ENCODE measurements at places on chromosomes 5 and 9.
A peak's percentile ranks its signal among the peaks of the same experiment; 100 is the strongest.

DNA sequence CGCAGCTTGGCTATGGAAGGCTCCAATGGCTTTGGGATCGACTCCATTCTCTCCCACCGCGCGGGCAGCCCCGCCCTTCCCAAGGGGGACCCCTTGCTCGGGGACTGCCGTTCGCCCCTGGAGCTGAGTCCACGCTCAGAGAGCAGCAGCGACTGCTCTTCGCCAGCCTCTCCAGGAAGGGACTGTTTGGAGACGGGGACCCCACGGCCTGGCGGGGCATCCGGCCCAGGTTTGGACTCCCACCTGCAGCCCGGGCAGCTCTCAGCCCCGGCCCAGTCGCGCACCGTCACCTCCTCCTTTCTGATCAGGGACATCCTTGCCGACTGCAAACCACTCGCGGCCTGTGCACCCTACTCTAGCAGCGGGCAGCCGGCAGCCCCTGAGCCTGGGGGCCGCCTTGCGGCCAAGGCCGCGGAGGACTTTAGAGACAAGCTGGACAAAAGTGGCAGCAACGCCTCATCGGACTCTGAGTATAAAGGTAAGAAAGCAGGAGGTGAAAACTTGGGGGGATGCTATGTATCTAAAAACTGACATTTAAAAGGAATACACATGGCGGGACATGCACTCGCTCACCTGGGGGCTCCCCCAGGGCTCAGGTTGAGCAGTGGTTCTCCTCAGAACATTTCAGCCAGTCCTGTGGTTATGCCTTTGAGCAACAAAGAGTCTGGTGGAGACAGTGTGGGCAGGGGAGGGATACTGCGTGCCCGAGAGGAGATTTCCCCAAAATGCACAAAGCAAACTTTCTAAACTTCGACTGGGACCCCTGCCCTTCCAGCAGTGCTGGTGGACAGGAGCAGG is 579 bp downstream of the BARHL1 start:
- no peak for DNase-seq

DNA sequence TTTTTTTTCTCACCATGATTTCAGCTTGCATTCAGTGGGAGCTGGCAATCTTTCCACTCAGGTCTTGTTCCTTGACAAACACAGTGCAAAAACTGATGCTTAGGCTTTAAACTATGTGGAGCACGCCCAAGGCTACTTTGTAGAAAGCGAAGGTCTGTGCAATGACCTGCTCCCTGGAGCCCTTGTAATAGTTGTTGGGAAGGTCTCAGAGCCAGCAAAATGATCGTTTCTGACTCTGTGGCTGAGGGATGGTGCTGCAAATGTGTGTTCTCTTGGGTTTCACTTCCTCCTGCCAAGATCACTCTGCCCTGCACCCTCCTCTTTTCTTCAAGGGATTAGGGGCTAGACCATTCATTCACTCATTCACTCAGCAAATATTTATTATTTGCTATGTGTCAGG is 249.7 kb upstream of the MAP3K1 start:
- DNase-seq = no peak

GRCh38 chr5:82813861-82814260 is 263.3 kb downstream of the TMEM167A start:
- no peak for DNase-seq

DNA sequence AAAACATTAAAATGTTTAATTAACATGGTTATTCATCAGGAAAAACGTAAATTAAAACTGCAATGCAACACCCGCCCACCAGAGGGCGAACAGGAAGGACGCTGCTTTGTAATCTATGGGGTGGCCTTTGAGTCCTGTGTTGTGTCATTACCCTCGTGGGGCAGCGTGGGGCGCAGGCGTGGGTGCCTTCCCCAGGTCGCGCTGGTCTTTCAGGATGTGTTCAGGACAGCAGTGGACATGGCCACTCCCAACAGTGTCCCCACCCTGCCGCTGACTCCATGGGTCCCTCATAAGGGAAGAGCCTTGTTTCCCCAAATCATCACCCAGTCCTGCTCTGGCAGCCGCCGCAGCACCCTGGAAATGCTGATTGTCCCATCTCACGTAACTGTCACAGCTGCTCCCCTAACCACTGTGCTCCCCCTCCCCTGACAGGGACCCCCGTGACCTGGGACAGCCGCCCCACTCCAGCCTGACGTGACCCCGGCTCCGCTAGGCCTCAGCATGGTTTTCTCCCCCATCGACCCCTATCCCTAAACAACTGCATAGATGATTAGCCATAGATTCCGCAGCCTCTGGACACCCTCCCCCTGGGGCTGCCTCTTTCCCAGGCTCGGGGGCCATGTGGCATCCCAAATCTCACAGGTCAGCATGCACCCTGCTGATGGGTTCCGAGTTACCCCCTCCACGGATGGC is 36.4 kb downstream of the GLT6D1 start:
- DNase-seq = peak; percentile 58

GRCh38 chr5:34923694-34924461 is 5.5 kb upstream of the DNAJC21 start:
- peak; percentile 36 for DNase-seq

- no peak for DNase-seq
Observed at GRCh38 chr9:591292-591691, 250.2 kb upstream of the DMRT1 start.

DNA sequence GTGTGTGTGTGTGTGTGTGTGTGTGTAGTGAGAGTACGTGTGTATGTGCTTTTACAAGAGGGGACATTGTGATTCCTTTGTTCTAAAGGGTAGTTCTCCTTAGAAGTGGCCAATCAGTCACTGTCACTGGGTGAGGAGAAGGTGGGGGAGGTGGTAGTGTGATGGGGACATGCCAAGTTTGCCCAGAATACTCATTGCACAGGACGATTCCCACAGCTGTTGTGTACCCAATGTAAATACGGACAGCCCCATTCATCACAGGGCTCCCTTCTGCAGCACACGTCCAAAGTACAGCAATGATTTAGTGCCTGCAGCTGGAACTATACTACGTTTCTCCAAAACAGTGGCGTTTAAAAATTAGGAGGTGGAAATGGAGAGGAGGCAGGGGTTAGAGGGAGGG is 287.8 kb downstream of the TLR4 start:
- no peak for DNase-seq

DNA sequence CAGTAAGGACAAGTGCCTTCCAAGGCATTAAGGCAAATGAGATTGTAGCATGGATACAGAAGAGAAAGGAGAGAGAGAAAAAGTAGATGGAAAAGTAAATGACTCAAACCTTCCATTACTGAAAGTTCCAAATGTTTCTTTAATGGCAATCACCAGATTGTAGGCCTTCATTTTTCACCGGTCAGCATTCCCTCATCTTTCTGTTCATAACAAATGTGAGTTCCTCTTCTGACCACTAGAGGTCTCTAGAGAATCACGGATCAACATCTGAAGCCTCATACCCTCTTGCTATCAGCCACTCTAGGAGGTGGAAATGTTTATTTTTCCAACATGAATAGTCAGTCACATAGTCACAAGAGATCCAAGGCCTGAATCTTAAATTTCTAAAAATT is 73.6 kb upstream of the RPS23 start:
- DNase-seq = no peak

GRCh38 chr5:176816791-176817347 is 6.5 kb downstream of the UNC5A start:
- DNase-seq = no peak

- DNase-seq = no peak
Observed at GRCh38 chr5:75678155-75678554, 39.1 kb downstream of the POC5 start.

DNA sequence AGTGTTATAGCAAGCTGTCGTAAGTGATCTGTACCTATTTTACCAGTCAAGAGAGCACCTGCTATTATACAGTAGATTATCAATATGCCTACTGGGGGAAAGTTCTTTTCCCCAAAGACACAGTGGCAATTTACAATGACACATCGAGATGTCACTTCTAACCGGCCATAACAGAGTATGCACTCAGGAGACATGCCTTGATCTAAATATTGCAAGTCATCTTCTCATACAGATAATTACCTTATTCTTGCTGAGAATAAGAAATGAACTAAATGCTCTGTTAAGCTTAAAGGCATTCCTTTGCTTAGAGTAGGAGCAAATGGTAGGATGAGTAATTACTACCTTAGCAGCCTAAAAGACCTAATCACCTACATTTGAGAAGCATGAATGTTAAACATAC is 71.6 kb downstream of the PKD2L2 start:
- DNase-seq = no peak

DNA sequence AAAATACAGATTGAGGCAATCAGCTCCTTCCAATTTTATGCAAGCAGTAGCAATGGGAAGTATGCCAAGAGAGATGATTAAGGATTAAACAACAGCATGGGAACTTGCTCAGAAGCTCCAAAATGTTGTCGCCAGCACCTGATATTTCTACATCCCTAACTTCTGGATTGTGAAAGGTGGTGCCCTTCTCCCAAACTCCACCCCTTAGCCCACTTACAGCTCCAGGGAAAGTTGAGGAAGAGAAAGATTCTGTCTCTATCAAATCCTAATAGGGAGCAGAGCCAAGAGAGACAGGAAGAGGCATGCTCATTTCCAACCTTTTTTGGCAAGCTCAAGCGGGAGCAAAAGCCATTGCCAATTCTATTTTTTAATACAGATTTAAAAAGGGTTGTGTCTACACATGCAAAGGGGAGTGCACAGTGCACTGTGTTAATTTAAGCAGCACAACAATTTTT is 92.4 kb upstream of the NR3C1 start:
- DNase-seq = no peak

- DNase-seq = no peak
Observed at GRCh38 chr5:25094219-25094618, 449.4 kb upstream of the CDH10 start.

- DNase-seq = no peak
Observed at GRCh38 chr9:107819772-107820565, 330.4 kb upstream of the KLF4 start.

- DNase-seq = no peak
Observed at GRCh38 chr9:88972401-88972800, 18.9 kb upstream of the S1PR3 start.

- no peak for DNase-seq
Observed at GRCh38 chr5:15518786-15519185, 18.8 kb downstream of the FBXL7 start.

DNA sequence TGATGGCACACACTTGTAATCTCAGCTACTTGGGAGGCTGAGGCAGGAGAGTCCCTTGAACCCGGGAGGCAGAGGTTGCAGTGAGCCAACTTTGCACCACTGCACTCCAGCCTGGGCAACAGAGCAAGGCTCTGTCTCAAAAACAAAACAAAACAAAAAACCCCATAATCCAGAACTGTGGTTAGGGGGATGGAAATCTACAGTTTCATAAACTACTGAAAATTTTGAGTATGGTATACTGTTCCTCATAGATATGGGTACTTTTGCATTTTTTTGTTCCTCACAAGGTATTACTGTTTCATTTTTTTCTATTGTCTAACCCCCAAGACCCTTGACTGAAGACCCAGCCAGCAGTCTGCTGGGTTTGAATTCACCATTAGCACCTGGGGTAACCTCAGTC is 52.2 kb upstream of the MAP3K1 start:
- DNase-seq = no peak

- no peak for DNase-seq
Observed at GRCh38 chr5:136457390-136458013, 92.2 kb upstream of the TRPC7 start.

DNA sequence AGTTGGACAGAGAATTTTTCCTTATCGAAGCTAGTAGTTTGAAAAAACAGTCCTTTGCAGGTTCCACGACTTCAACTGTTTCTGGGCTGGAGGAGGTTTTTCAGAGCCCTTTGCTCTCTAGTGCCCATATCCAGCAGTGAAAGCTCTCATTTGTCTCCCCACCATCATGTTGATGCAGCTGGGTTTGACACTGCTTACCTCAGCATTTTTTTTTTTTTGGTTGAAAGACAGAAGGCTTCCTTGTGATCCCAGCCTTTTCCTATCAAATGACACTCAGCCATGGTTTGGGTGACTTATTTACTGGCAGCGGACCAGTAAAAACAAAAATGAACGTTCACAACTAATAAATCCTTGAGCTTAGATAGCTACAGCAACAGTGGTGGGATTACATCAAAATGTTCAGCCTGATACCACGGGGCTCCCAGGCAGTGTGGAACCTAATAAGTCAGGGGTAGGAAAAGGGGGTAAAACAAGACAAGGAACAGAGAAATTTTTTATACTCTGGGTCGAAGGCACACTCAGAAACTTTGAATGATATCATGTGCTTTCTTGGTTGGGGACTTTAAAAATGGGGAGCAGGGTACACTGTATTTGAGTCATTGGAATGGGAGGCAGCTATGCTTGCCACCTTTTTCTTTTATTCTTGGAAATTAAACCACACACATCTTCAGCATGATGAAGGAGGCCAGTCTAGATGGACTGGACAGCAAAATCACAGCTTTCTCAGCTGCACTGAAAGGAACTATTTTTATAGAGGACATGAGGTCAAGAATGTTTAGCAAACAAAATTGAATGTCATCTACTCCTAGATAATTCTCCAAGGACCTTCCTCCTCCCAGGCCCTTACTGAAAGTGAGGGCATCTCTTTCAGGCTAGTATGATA is 308.9 kb upstream of the MPDZ start:
- DNase-seq = no peak

- no peak for DNase-seq
Observed at GRCh38 chr9:91077624-91078368, 276.2 kb downstream of the SYK start.

DNA sequence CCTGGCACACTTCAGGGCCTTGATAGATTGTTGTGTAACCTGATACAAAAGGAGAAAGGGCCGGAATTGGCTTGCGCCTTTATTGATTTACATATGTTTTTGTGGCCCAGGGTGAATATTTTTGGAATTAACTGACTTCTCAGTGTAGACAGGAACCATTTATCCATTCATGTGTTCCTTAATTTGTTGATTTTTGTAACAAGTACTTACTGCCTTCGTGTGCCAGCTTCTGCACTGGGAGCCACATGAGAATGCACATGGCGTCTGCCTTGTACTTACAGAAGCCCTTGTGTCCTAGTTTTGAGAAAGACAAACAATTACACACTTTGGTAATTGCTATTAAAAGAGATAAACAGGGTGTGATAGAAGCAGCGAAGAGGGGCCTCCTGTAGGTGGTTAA is 26.4 kb downstream of the EHMT1 start:
- no peak for DNase-seq

DNA sequence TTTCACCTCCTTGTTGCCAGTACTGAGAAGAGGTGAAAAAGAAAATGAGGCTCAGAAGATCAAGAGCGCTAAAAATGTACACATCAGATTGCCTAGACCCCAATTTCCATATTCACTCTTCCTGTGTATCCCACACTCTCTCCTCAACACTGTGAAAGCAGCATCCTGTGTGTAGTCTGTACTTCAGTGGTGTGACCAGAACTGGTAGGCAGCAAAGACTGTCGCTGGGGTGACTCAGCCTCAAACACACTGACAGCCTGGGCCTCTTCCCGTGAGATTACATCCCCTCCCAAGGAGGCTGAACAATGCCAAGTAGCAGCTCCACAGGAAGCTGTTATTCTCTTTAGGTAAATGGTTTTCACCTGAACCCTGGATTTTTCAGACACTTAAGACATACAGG is 135.5 kb downstream of the CCDC192 start:
- no peak for DNase-seq

- no peak for DNase-seq
Observed at GRCh38 chr5:84378961-84379360, 5.7 kb downstream of the EDIL3 start.

DNA sequence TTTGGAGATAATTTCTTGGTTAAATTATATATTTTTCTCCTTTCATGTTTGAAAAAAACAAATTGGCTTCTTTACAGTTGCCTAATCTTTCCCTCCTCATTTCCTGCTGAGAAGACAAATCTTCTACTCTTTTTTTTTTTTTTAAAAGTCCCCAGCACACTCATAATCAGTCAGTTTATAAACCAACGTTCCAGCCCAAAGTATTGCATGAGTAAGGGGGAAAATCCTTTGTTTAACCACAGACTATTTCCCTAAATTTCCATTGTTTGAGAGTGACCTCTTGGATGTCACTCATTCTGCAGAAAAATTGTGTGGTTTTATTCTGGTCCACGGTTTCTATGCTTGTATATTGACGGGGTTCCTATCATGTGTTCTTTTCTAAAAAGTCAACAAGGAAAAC is 55.1 kb upstream of the TLR4 start:
- DNase-seq = no peak

All from activated naive CD4-positive, alpha-beta T cell treated with Interleukin-2 at 50 U/mL for 16 hours (primary cell).